Stomach (tissue), 19 donors: ENCODE measurements at places on chromosomes 4 and X. TPM values are rescaled to one million over a fixed set of nuclear protein-coding genes. Genes with fewer than 3 reads are reported as not detected.

KLHL4 gene
- 0.12 TPM for polyA plus RNA-seq

KCND1 gene
- 0.19 TPM for polyA plus RNA-seq

VCX2 gene
- not detected for polyA plus RNA-seq

IRAK1 gene
- 73.9 TPM for polyA plus RNA-seq

USP51 gene
- polyA plus RNA-seq: 0.46 TPM

YIPF7 gene
- polyA plus RNA-seq: not detected

CABS1 gene
- polyA plus RNA-seq: not detected

RBMX gene
- polyA plus RNA-seq: 72.6 TPM
